ENCODE measurements at places on chromosomes 16 and 17.

DNA sequence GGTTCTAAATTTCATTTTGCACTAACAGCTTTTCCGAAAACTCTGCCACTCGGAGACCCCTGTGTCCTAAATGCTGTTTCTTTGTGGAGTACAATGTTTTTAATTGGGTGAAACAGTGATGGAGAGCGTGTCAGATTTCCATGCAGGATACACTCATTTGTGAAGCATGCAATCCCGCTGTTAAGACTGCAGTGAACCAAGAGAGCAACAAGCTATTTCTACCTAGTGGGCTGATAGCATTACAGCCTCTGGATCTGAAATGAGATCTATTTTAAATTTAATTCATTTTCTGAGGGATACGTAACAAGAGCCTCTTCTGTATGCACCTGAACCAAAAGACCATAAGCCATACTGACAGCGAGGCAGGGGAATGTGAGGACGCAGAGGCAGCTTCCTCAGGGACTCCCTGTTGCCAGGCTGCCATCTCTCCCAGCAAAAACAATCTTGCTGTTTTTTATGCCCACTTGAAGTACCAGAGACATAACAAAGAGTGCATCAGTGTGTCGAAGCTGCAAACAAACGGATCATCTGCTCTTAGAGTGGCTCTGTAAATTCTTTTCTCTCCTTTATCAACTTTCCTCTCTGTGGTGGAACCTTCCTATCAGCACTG is 199.9 kb upstream of the COX10 start:
- no peak for DNase-seq

- DNase-seq: no peak
Observed at GRCh38 chr17:78637643-78638420, 60.6 kb upstream of the DNAH17 start.

DNA sequence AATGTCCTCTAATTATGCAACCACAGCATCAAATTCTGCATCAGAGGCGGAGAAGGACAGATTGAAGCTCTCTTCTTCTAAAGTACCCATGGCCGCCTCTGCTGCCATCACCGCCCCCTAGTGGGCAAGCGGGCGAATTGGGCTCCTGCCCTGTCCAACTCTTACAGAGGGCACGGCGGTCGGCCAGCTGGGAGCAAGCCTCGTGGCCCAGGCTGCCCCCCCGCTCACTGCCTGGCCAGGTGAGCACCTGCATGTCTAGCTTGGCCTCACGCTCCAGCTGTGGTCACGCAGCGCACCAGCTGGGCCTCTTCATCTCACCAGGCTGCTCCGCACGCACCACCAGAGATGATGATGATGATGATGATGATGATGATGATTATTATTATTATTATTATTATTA is 146.1 kb upstream of the TOM1L1 start:
- no peak for DNase-seq

- no peak for DNase-seq
Observed at GRCh38 chr17:76660656-76661042, 17.1 kb upstream of the ST6GALNAC1 start.

GRCh38 chr16:30786115-30786935 is 680 bp downstream of the ZNF629 start:
- DNase-seq: no peak

- no peak for DNase-seq
Observed at GRCh38 chr17:58394534-58395223, 22.7 kb downstream of the RNF43 start.

GRCh38 chr17:7060165-7060891 is 16.4 kb upstream of the SLC16A11 start:
- DNase-seq: no peak

DNA sequence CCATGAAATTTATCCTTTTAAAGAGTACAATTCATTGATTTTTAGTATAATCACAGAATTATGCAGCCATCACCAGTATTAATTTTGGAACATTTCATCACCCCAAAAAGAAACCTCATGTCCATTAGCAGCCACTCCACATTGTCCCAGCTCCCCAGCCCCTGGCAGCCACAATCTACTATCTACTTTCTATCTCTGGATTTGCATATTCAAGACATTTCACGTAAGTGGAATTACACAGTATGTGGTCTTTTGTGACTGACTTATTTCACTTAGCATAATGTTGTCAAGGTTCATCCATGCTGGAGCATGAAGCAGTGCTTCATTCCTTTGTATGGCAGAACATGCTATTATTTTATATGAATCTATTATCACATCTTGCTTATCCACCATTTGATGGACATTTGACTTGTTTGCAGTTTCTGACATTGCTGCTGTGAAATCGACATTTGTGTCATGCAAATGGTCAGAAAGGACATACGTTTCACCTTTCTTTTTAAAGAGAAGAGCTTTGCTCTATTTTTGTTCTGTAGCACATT is 10.7 kb downstream of the METTL9 start:
- DNase-seq: no peak

DNA sequence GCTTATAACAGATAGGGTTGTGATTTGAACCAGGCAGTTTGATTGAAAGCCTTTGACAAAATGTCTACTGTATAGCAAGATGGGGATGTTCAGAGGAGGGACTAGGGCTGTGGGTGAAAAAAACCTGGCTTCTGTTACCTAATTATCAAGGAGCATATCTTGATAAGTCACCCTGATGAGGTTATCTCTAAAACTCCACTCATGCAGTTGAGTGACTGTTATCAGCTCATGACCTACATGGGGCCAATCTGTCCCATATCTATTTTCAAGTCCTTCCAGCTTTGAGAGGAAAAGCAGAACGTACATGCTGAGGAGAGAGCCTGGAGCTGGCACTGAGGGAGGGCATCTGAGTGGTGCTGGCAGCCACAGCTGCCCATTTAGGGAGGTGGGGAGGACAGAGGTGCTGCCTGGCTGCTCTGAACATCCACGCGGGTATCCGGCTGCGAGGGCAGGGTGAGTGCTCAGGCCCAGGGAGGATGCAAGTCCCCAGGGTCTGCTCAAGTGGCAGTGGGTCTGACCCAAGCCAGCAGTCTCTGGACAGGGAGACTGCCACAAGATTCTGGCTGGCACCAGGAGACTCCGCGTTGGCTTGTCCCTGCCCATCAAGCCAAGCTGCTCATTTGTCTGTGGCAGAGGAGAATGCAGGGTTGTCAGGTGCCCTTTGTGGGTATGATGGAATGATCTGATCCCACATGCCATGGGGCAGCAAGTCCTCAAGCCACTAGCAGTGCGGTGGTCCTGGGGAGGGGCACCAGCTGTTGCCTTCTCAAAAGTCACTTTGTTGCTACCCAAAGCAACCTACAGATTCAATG is 29.2 kb downstream of the ATPAF2 start:
- no peak for DNase-seq

DNA sequence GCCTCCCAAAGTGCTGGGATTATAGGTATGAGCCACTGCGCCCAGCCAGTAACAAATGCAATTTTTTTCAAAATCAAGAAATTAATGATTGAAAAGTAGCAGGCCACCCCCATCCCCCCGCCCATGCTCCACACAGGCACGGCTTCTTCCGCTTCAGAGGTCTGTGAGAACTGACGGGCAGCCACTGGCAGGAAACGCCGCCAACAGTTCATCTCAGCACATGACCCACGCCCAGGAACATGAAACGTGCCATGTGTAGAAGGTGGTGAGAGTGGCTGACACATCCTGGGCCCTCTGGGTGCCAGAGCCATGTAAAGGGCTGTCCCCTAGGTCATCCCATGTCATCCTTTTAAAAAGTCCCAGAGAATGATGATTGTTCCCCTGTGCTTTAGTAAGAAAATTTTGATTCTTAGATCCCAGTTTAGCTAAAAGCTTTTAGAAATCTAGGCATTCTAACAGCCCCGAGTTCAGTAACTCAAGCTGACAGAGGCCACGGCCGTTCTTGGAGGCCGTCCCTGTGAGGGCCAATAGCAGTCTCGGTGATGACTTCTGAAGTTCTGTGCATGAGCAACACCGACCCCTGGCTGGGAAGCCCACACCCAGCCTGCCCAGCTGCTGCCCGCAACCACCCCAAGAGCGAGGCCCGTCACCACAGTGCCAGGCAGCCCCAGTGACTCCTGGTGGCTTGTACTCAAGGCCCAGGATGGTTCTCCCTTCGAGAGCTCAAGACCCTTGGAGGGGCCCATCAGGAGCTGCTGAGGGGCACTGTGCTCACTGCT is 52.1 kb downstream of the KLHDC4 start:
- DNase-seq: no peak

Data from SIG-M5 (cell line).